ENCODE measurements at places on chromosomes 5 and 9. TPM values are rescaled to one million over a fixed set of nuclear protein-coding genes. Genes with fewer than 3 reads are reported as not detected.
A peak's percentile ranks its signal among the peaks of the same experiment; 100 is the strongest.

The PHYHD1 gene
- total RNA-seq = not detected

The FRMD3 gene
- 15.5 TPM for total RNA-seq

The IFNK gene
- not detected for total RNA-seq

The ENTREP1 gene
- total RNA-seq = not detected

The SPINK7 gene
- not detected for total RNA-seq

The DRD1 gene
- total RNA-seq = 10.0 TPM

The SLC36A2 gene
- not detected for total RNA-seq

The ZSWIM6 gene
- total RNA-seq = 13.1 TPM

The LHFPL2 gene
- total RNA-seq = 19.3 TPM

The SPATA9 gene
- total RNA-seq = 1.4 TPM

The TMEFF1 gene
- 1.3 TPM for total RNA-seq

The BHMT2 gene
- not detected for total RNA-seq

The RASGRF2 gene
- total RNA-seq = 12.5 TPM

The IFNA13 gene
- not detected for total RNA-seq

The ZDHHC11B gene
- not detected for total RNA-seq

The UBE2QL1 gene
- total RNA-seq = not detected

The GCNT4 gene
- total RNA-seq = 5.1 TPM

The CCL27 gene
- total RNA-seq = not detected

The RACK1 gene
- total RNA-seq = 2,892 TPM

The POLR1E gene
- total RNA-seq = 21.4 TPM

The EPB41L4B gene
- 4.1 TPM for total RNA-seq

The BNC2 gene
- total RNA-seq = 1.6 TPM

The SPATA6L gene
- total RNA-seq = not detected

DNA sequence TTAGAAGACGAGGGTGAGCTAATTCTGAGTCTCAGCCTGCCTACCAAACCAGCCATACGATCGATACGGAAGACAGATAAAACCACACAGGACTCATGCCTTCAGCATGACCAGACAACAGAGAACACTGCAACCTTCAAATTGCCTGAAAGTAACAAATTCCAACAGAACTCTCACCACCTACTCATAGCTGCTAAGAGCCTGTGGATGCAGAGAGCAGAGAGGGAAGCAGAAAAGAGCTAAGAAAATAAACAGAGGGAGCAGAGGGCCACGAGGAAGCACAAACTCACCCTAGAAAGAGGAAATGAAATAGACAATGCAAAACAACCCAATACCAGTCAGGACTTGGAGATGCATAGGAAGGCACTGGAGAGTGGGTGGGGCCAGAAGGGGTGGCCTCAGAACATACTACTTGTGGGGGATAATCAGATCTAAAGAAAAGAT, 86.7 kb upstream of the TAS2R1 start:
- DNase-seq = peak; percentile 75

DNA sequence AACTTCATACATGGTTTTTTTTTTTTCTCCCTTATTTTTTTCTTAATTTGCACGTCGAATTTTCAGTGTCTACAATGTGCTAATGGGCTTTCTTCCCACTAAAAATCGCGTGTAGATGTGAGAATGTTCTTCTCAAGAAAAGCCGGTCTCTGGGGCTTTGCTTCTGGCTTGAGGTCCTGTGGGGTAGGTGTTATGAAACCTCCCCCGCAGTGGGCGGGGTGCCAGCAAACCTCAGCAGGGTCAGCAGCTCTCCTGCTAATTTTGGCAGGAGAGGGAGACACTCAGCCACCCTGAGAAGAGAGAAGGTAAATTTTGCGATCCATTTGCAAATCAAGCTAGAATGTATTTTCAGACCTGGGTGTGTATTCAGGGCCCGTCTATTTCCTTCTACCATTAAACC, 59.9 kb downstream of the NPR3 start:
- no peak for DNase-seq

DNA sequence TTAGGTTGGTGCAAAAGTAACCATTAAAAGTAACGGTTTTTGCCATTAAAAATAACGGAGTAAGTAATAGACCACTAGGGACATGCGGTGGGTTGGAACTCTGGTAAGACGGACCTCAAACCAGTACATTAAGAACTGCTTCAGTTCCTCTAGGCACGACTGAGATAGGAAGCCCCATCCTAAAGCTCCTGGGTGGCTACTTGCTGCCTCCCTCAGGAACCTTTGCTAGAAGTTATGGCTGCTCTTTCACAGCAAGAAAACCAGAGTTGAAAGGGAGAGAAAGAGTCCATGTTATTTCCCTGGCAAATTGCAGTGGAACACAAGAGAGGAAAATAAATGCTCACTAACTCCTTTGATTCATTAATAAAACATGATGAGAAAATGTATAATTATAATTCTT, 47.6 kb downstream of the MCTP1 start:
- no peak for DNase-seq

DNA sequence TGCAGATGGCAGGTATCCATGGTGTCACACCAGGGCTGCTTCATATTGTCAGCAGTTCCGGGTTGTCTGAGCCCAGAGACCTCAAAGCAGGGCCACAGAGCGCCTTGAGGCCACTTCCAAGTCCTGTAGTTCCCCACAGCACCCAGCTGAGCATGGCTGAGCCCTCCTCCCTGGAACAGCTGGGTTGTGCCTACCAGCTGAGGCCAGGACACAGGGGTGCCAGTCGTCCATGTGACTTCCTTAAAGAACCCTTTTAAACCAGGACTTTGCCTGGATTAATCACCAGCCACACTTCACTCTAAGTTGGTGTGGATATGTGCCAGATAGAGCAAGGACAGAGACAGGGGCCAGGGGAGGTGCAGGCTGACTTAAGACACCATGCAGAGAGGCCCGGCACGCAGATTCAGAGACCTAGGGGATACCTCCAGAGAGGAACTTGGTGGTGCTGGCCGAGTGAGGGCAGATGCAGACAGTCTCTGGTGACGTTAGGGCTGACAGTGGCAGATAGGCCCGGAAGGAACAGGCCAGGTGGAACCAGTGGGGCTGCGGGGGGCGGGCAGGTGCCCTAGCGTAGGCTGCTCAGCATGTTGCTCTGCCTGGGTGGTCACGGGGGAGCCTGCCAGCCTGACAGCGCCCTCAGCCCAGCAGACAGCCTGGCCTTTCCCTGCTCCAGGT, 142.7 kb downstream of the CACNA1B start:
- no peak for DNase-seq

GRCh38 chr5:148807851-148808250, 18.6 kb upstream of the ADRB2 start:
- DNase-seq = no peak

DNA sequence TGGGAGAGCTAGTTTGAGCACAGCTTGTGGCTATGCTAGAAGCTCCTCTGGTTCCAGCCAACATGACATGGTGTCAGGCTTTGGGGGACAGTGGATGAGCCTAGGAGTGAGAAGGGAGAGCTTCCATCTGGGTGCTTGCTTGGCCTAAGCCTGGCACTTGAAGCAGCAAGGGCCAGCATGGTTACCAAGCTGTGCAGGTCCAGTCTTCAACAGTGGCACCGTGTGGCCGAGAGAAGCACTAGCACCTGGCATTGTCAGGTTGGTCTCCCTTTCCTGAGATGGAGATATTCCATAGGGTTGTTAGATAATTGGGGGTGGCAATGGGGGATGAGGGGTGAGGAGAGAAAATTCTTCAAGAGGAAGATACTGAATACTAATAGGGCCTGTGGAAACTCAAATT, 261.9 kb downstream of the PBX3 start:
- no peak for DNase-seq

DNA sequence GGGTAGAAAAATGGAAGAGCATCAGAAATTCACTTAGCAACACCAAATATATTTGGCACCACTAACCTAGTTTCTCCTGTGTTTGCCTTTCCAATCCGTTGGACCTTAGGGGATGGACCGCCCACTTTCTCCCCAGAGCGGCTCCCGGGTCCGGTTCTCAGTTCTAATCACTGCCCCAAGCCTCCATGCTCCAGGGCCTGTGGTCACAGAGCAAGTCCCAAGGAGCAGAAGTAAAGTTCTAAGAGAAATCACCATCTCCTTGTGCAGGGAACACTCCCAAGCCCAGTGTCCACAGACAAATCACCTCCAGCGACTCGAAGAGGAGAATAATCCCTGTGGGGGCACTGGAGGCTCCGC, 728 bp upstream of the SLC1A1 start:
- DNase-seq = no peak

DNA sequence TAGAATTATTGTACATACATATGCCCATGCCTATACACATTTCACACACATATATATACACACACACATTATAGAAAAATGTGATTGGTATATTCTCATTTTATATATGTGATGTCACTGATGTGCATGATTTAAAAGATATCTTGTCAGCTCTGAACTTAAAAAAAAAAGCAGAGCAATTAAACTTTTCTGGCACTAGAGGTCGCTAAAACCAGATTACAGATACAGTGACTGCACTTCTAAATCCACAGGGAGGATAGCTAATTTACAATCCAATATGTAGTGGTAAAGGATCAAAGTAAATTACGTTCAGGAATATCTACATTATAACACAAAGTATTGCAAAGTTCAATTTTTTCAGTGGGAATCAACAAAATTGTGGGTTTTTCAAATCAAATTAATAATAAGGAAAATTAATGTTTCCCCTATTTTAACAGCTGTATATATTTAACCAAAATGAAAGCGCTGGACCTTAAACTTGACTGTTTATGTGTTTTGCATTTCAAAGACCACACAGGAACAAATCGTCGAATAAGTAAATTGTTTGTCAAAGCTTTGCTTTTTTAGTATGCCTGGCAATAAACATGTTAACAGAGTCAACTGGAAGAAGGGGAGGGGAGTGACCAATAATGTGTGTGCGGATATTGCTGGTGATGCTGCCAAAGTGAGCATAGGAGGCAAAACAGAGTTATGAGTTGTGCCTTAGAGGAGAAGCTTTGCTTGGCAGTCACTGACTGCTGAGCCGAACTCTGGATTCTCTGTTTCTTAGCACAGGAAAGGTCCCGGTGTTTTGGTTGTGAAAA, 1201.4 kb upstream of the C9orf72 start:
- DNase-seq = no peak

GRCh38 chr9:76987594-76988200, 31.8 kb upstream of the FOXB2 start:
- DNase-seq = peak; percentile 11

- DNase-seq = no peak
Measured at GRCh38 chr9:81370096-81370495, 319.3 kb downstream of the TLE1 start.

DNA sequence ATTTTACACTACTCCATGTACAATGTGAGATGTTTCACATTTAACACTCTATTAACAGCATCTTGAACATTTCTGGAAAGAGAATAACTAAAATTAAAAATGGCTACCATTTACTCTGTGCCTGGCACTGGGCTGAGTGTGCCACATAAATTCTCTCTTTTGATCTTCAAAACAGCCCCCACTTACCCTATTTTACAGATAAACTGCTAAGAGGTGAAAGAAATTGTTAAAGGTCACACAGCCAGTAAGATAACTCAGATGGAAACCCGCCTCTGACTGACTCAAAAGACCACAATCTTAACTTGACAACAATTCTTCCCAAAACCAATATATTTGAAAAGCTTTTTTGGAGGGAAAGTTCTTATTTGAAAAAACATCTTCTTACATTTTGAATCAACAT, 97.3 kb downstream of the MAPKAP1 start:
- DNase-seq = no peak

- no peak for DNase-seq
Measured at GRCh38 chr9:85995599-85995998, 54.7 kb downstream of the NAA35 start.

DNA sequence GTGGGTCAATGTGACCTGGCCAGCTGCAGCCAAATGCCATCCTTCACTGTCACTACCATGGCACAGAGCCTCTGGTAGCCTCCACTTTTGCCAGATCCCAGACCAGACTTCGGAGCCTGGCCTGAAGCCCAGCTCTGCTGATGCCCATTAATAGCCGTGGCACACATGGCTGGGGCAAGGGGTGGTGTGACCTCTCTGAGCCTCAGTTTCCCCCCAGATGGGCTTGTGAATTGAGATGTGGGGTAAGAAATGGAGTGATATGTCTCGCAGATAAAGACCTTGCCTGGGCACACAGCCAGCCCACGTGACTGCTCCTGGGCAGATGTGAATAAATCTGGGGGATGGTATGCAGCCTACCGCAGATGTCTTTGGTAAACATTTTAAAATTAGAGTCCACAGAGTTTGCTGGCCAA, 13.9 kb downstream of the SUSD3 start:
- no peak for DNase-seq

- DNase-seq = no peak
Measured at GRCh38 chr9:12708562-12709298, 15.5 kb downstream of the TYRP1 start.

- no peak for DNase-seq
Measured at GRCh38 chr5:149724130-149724840, 5.8 kb upstream of the PPARGC1B start.

DNA sequence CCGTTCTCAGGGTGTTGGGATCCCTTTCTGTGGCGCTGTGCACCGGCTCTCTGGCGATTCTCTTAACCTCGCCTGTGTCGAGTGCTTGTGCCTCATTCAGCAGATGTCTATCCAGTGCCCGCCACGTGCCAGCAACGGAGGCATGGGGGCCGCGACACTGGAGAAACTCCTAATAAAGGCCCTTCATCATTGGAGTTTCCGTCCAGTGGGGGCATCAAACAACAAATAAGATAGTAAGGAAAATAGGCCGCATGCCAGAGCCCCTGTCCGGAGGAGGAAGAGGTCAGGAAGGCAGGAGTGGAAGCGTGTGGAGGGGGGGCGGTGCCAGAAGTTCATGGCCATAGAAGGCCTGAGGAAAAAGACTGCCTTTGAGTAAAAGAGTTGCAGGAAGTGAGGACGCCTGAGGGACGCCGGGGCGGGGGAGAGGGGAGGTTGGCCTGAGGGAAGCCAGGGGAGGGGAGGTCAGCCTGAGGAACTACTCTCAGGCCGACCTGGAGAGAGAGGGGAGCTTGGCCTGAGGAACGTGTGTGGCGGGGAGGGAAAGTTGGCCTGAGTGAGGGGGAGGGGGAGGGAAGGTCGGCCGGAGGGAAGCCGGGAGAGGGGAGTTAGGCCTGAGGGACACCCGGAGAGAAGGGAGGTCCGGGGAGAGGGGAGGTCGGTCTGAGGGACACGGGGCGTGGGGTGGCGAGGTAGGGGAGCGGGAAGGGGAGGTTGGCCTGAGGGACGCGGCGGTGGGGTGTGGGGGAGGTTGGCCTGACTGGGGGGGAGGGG, 82.2 kb downstream of the CACNA1B start:
- DNase-seq = no peak

DNA sequence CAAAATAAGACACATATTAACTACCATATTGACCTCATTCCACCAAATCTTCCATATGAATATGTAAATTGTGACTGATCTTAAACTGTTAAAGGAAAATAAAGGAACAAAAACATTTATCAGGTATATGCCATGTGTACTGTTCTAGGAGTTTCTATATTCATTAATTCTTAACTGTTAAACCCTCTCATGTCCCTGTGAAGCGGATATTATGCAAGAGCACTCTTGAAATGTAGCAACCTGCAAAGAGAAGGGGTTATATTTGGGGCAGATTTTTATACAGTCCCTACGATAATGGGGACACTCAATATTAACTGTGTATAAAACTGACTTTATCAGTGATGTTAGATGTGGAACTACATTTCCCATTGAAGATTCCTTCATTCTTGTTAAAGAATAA, 184.9 kb upstream of the OR13F1 start:
- no peak for DNase-seq
